CD4-positive, CD25-positive, alpha-beta regulatory T cell (primary cell): ENCODE measurements at places on chromosomes 12 and 14.
A peak's percentile ranks its signal among the peaks of the same experiment; 100 is the strongest.

DNA sequence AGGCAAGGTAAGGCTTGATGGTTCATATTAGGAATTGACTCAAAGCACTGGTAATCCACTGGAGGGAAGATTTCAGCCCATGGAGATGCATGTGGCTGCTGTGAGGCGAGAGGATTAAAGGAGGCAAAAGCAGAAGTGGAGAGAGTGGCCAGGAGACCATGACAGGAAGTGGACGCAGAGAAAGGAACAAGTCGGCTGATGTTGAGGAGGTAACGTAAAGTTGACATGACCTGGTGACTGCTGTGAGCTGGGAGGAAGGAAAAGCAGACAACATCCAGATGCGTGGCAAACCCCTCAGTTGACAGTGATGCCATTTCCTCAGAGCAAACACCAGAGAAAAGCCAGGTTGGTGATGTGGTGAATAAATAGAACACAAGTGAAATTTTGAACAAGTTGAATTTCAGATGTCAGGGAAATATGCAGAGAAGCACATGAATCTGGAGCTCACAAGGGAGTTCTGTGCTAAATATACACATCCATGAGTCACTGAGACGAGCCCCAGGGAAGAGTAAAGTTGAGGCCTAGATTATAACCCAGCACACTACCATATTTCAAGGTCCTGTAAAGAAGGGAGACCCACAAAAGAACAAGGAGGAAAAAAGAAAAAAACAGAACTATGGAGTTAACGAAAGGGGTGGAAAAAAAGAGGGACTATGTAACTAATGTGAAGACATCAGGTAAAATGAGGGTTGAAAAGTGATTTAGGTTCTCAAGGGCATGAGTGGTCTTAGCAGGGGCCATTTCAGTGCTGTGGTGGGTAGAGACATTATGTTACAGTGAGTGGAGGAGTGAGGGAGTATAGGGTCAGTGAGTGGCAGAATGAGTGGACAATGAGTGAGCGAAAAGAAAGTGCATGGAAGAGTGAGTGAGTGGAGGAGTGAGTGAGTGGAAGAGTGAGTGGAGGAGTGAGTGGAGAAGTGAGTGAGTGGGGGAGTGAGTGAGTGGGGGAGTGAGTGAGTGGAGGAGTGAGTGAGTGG lies 61.6 kb upstream of the GZMB start:
- DNase-seq, result no peak

- DNase-seq, result peak; percentile 45
Observed at GRCh38 chr14:104794631-104794992, 936 bp downstream of the AKT1 start.

DNA sequence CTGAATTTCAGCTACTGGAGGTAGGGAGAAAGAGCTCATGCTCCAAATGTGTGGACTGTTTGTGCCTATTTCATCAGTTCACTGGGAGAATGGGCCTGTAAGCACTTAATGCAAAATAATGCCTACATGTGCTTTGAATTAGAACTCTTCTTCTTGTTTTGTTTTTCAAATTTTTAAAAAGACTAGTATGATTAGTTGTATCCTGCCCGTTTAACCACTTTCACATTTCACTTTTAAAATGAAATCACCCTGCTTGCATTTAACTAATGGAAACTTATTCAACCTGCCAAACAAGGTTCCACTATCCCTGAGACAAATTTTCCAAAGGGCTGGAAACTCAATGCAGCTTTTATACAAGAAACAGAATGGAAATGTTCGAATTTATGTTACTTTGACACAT lies 79.7 kb downstream of the SAMD4A start:
- no peak for DNase-seq

GRCh38 chr14:71625891-71626701 lies 306.1 kb upstream of the RGS6 start:
- no peak for DNase-seq

- no peak for DNase-seq
Observed at GRCh38 chr12:18723752-18724151, 14.1 kb downstream of the PLCZ1 start.
